ENCODE measurements at places on chromosomes 2 and 18. TPM values are rescaled to one million over a fixed set of nuclear protein-coding genes. Genes with fewer than 3 reads are reported as not detected.

- no peak for DNase-seq
These were observed 117.3 kb upstream of the ZFP36L2 start for GRCh38 chr2:43343573-43344304.

The PDCD1 gene
- 22.5 TPM for total RNA-seq

The BCL2 gene
- 83.5 TPM for total RNA-seq

DNA sequence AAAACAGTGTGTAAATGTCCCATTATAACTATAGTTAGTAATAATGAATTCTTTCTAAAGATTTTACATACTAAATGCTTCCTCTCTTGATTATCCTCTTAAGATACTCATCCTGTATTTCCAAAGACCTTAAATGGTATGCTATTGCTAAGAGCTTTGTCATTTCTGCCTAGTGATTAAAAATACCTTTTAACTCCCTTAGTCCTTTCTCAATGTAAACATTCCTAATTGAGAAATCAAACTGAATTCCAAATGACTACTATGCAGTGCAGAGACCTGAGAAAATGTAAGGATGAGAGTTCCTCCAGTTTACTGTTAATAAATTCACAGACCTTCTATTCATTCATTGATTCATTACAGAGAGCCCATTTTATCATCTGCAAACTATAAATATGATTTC lies 86.9 kb downstream of the SOS1 start:
- no peak for DNase-seq

- DNase-seq: no peak
These were observed 446 bp upstream of the EFHD1 start for GRCh38 chr2:232632904-232633412.

DNA sequence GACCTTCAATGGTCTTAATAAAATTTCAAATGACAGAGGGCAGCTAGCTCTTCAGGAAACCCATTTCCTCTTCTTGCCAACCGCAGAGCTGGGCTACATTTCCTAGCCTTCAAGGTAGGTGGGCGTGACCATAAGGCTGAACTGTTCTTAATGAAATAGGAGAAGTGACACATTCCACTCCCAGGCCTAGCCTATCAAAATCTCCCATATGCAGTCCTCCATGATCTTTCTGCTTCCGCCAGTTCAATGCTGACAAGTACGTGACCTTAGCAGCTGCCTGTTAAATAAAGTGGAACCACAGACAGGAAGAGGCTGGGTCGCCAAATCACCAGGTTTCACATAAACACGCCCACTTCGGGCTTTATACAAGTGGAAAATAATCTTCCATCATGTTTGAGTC lies 13.2 kb downstream of the SERPINE2 start:
- peak; percentile 76 for DNase-seq

The MYOM1 gene
- total RNA-seq: 1.9 TPM

GRCh38 chr18:73987247-73987980 lies 160.2 kb downstream of the FBXO15 start:
- no peak for DNase-seq

GRCh38 chr2:239630618-239631286 lies 229.9 kb upstream of the HDAC4 start:
- DNase-seq: no peak

DNA sequence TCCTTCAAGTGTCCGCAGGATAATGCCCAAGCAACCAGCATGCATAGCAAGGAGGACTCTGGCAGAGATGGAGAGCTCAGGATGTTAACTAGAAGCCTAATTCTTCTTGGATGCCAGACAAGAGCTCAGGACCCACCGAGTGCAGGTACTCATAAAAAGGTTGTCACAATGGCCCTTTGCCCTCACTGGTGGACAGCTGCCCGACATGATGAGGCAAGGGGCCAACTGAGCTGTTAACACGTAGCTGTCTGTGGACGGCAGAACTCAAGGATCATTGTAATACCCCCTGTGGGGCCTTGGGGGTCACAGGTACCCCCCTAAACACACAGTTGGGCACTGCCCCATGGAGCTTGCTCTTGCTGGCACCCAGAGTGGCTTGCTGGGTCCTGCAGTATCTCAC lies 393.7 kb downstream of the PIK3C3 start:
- no peak for DNase-seq
